ENCODE measurements at places on chromosomes 1 and 21.

GRCh38 chr1:206487970-206488369 is 17.7 kb downstream of the IKBKE start:
- DNase-seq: no peak

DNA sequence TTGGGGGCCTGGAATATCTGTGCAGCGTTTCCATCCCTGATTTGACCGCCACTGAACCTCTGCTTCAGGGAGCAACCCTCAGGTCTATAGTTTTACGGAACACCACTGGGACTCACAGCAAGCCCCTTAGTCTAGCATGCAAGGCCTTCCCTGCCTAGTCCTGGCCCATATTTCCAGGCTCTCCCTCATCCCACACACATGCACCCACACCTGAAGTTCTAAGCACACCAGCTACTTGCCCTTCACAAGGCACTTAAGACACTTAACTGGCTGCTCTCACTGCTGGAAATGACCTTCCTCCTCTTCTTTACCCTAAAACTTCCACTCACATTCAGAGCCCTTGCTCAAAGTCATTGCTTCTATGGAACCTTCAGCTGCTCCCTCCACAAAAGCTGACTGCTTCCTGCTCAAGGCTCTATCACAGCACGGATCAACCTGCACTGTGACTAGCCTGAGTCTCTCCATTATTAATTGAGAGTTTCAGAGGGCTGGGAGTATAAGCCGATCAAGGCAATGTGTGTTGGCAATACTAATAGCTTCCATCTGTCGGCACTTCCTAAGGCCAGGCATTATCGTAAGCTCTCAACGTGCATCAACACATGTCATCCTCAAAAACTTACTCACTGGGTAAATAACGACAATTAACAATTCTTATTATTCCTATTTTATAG is 84.3 kb downstream of the RRAGC start:
- DNase-seq: no peak

DNA sequence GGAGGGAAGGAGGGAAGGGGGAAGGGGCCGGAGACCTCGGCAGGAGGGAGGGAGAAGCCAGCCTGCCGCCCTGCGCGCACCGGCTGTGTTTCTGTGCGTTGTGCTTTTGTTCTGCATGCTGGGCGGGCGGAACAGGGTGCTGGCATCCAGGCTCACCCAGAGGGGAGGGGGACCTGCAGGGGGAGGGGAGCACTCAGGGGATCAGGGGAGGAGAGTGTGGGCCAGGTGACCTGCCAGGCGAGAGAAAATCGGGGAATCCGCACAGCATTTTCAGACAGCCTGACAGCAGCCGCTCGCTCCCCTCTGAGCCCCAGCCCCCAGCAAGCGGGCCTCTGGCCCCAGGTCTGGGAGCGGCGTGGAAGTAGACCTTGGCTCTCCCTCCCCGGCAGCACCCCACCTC is 54.7 kb downstream of the RIPK4 start:
- no peak for DNase-seq

- DNase-seq: no peak
Observed at GRCh38 chr1:84877592-84877991, 15.4 kb downstream of the LPAR3 start.

Measured in stimulated activated CD8-positive, alpha-beta memory T cell treated with anti-CD3 and anti-CD28 coated beads, Interleukin-15, amount 100 ng/mL, for 24 hours (primary cell).